Activated CD4-positive, alpha-beta memory T cell treated with anti-CD3 and anti-CD28 coated beads for 36 hours (primary cell): ENCODE measurements at places on chromosomes 11 and 22. TPM values are rescaled to one million over a fixed set of nuclear protein-coding genes. Genes with fewer than 3 reads are reported as not detected.

POU2AF1 gene
- 26.9 TPM for total RNA-seq

YPEL1 gene
- 1.8 TPM for total RNA-seq

PRG3 gene
- not detected for total RNA-seq

BRSK2 gene
- 0.46 TPM for total RNA-seq

SUN2 gene
- total RNA-seq = 168 TPM

CYTH4 gene
- total RNA-seq = 60.5 TPM

OR52A1 gene
- total RNA-seq = not detected

CD6 gene
- total RNA-seq = 271 TPM

APOBEC3G gene
- total RNA-seq = 108 TPM

SFI1 gene
- total RNA-seq = 227 TPM
